Activated T-helper 1 cell treated with Interleukin-2 at 50 U/mL for 16 hours (primary cell): ENCODE measurements at places on chromosomes 2 and 18.

DNA sequence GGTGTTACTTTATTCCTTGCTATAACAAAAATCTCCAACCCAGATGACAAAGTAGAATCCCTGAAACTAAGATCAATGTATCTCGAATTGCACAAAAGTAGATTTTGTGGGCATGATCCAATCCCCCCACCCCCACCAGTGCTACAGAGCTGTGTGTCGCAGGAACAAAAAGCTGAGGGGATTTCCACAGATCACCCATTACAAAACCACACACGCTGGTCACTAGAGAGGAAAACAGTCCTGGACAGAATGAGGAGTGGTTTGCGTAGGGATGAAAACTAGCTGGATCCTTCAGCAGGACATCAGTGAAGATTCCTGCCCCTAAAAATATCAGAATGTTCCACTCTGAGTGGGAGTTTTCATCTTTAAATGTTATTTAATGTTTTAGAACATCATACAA is 165.3 kb upstream of the STK17B start:
- DNase-seq: no peak

GRCh38 chr2:226274143-226274542 is 525.5 kb downstream of the IRS1 start:
- no peak for DNase-seq

DNA sequence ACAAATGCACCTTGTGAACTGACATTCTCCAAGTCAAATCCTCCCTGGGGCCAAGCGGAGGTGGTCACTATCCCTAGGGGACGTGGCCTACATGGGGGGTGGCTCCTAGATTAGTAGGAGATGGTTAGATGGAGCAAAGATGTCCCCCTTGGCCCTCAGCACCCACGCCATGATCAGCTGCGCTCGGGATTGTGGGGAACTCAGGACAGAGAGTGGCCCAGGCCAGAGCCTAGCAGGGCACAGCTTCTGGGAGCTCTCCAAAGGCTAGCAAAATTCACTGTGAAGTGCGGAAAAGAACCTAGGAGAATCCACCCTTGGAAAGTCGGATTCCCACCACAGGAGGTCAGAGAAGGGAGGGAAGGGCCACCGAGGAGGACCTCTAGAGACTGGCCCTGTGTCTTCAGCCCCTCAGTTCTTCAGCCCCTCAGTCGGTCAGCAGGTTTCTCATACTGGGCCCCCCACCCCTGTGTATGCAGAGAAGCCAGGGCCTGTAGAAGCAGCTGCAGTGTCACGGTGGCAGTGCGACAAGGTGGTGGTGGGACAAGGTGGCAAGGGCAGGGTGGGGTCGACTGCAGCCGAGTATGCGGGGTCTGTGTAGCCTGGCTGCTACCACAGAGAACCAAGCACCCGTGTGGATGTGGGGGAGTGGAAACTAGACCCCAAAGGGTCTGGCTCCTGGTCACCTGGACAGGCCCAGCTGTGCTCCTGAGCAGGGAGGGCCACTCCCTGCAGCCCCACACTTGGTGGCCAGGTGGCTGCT is 18.4 kb downstream of the GPR55 start:
- DNase-seq: no peak

GRCh38 chr2:113976277-113976928 is 86.5 kb downstream of the ACTR3 start:
- DNase-seq: no peak

GRCh38 chr2:3738454-3738853 is 35.1 kb downstream of the DCDC2C start:
- DNase-seq: no peak

DNA sequence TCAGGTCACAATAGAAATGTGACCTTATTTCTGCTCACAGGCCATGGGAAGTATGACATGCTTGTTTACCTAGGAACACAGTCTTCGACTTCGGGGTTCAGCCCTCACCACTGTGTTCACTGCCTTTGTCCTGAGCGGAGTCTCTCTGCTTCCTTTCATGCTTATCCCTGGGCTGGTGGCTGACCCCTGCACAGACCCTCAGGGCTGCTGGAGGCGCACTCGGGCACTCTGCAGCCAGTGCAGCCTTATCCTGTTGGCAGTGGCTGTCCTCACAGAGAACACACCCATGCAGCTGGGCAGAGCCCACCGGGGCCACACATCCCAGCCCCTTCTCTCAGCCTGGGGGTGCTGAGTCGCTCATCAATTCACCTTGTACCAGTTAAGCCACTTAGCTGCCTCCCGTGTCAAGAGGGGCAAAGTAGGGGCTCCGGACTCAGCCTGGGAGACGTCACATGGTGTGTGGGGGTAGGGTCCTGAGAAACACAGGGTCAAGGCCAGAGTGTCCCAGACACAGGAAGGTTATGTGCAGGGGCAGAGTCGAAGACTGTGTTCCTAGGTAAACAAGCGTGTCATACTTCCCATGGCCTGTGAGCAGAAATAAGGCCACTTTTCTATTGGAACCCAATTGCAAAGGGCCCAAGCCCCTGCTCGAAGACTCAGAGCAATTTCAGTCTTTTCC is 107.5 kb downstream of the FAM210A start:
- DNase-seq: no peak

- peak; percentile 31 for DNase-seq
Observed at GRCh38 chr2:98518101-98518500, 73.4 kb downstream of the INPP4A start.

DNA sequence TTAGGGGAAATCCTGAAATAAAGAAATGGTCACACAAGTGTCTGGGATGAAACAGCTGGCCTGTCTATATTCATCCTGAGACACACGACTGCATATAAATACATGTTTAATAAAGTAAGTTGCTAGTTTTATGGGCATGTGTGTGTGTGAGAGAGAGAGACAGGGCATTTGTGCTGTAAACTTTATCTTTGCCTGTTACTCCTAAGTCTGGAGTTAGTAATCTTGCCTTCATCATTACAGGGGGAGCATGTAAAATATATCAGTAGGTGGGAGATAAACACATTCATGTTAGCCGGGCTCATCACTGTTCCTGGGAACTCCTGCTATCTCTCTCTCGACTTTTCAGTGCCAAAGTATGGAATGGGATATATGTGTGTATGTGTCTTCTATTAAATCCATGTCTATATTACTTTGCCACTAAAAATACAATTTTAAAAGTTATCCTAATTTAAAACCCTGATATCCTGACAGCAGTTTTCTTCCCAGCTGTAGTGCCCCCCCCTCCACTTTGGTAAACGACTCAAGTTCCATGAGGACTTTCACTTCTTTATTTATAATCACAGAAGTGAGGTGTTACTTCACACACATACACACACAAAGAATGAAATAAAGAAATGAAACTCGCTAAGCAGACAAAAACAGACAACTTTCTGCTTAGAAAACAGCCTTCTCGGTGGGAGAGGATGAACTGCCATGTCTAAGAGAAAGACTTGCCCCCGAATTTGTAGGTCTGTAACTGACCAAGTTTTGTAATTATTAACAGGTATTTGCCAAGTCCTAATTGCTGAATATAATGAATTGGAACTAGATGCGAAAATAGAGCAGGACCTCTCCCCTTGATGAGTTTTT is 947 bp downstream of the ZEB2 start:
- no peak for DNase-seq

GRCh38 chr2:194709840-194710239 is 947.2 kb upstream of the SLC39A10 start:
- DNase-seq: no peak

- DNase-seq: no peak
Observed at GRCh38 chr2:8888963-8889362, 51.5 kb upstream of the KIDINS220 start.

- no peak for DNase-seq
Observed at GRCh38 chr2:186431306-186431705, 54.8 kb upstream of the ZC3H15 start.

DNA sequence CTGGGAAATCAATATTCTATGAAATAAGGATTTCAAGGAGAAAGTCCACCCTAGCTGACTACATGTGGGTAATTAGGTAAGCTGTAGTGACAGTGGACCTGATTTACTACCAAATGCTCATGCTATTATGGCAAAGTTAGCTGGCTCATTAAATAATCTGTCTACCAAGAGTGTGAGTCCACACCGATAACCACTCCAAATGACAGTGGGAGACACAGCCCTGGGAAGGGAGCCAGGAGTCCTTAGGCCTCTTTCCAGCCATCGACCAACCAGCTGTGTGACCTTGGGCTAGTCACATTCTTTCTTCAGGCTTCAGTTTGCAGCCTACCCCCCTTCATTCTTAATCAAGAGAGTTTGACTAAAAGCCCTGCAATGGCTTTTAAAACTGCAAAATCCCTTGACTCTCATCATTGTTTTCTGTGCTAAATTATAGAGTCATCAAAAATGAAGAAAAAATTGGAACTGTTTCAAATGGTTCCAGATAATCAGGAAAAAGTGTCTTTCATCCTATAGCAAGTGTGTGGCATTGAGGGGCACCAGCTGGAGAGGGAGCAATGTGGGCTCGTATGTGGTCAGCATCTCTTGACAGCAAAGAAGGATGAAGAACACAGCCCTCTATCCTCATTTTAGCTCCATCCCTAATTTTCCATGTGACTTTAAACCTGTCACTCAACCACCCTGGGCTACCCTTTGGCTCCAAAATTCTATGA is 45.6 kb upstream of the SLC14A2 start:
- DNase-seq: no peak

DNA sequence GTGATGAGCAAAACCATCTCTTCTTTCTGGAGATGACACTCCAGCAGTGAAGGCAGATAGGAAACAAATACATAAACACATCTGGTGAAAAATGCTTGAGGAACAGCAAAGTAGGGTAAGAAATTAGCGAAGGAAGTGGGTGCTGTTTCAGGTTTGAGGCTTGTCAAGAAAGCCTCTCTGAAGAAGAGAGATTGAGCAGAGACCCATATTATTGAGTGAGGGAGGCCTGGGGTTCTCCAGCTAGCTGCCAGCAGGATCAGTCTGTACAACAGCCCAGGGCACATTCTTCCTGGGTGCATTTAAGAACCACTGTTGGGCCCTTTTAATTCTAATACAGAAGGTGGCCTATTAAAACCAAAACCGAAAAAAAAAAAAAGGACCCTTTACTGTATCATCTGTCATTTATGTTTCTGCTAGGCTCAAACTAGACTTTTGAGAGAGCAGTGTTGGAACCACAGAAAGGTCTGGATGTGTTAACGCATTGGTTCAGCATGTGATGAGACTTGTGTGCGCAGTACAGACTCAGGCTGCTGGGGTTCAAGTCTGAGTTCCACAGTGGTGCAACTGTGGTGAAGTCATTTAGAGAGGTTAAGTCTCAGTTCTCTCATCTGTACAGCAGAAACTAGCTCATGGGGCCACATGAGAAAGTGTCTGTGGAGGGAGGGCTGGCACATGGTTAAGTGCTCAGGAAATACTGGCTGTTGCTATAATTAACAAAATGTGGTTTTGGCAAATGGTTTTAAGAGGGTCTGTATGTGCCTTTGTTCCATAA is 28.9 kb downstream of the MGAT5 start:
- no peak for DNase-seq

DNA sequence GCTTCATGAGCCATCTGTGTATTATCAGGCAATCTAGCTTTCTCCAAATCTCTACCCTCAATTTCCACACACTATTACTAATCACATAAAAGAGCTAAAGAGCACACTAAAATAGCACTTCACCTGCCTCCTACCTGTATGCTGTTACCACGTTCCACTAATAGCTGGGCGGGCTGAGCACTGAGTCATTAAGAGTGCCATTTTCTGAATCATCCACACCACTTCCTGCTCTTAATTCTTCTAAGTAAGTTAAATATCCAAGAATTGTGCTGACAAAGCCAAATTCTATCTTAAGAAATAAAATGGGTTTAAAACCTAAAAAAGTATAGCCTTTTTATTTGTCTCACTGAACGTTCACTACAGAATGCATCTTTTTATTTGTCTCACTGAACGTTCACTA is 35.7 kb downstream of the NOL10 start:
- DNase-seq: peak; percentile 38

DNA sequence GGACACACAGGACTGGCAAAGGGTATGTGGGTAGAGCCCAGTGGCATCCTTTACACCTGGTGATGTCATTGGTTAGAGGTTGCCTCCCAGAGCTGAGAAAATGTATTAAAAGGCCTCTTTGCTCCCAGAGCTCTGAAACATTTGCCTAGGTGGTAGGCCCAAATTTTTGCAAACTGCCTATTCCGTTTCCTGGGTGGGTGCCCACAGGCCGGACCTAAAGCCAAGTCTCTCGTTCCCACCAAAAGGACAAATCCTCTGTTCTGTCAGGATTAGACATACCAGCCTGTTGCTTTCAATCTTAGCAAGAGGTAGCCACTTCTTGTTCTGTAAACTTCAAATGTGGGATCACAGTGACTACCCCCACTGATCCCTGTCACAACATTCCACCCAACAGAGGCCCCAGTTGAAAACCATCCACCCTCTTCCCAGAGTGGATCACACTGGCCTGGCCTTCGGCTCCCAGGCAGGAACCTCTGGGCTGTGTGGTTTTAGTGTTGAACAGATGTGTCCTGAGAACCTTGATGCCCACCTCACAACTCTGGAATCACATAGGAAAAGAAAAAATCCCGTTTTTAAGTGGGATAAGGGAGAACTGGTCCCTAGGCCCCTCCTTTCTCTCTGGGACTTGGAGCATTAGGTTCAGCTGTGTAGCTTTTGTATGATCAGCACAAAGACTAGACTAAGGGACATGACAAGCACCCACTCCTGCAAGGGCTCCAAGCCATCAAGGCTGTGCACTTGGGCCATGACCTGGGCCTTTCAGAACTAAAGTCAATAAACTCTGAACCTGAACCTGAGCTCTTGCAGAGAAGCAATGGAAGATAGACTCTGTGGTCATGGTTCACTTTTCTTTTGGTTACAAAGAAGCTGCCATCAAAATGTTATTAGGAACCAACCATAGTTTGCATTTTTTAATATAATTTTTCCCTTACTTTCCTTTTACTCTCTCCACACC is 211.3 kb downstream of the CYP26B1 start:
- no peak for DNase-seq
